ENCODE measurements at places on chromosomes 3 and 15.

GRCh38 chr15:34065261-34065660 is 26.3 kb upstream of the AVEN start:
- DNase-seq = no peak

GRCh38 chr3:101988596-101988995 is 139.3 kb downstream of the NFKBIZ start:
- DNase-seq = peak; percentile 2

DNA sequence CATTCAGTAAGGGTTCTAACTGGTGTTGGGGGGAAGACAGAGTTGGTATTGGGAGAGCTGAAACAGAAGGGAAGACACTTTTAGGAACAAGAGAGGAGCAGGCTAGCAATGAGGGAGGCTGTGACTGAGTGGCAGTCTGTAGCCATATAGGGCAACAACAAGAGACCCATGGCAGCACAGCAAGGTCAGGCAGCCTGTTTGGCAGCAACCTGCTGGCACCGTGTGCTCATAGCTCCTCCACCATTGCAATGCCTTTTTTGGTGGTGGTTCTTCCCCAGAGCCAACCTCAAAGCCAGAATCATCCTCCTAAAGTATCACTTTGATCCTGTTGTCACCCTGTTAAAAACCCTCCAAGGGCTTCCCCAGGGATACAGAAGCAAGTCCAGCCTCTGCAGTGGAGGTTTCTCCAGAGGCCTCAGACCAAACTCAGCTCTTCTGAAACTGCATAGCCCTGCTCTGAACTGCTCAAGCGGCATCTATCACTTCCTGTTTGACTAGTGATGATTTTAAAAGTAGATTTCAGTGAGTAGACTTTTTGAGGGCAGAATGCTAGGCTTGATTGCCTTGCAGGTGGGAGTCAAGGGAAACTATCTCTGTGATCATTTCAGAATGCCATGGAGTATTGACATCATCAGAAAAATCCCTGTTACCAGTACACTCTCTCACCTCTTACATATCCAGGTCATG is 176.9 kb downstream of the STAC start:
- no peak for DNase-seq

DNA sequence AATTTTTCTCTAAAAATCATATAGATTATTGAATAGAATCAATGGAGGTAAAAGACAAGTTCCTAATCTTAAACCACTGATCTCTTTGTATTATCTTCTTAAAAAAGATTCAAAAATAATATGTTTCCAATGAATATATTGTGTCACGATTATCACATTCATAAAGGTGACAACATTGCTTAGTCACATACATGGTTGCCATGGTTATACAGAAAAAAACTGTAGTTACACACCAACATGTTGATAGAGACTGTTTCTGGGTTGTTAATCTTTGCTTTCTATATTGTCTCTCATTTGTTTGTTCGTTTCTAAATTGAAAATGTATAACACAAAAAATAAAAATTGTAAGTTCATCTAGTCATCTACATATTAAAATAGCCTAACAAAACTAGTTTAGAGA is 376.0 kb upstream of the ALCAM start:
- DNase-seq = no peak

GRCh38 chr3:115415246-115415996 is 207.9 kb upstream of the GAP43 start:
- DNase-seq = no peak

DNA sequence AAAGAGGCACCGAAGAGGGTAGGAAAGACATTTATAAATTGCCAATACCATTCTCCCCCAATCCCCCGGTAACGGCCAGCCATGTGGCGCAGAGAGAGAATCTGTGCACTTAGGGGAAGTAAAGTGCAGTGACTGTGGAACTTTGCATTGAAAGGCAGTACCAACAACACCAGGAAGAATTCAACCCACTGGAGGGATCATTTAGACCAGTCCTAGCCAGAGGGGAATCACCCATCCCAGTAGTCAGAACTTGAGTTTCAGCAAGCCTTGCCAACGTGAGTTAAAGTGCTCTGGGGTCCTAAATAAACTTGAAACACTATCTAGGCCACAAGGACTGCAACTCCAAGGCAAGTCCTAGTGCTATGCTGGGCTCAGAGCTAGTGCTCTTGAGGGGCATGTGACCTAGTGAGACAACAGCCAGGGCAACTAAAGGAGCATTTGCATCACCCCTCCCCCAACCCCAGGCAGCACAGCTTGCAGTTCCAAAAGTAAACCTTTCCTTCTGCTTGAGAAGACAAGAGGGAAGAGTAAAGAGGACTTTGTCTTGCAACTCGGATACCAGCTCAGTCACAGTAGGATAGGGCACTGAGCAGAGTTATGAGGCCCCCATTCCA is 15.0 kb downstream of the CEP70 start:
- DNase-seq = no peak

- DNase-seq = no peak
Observed at GRCh38 chr3:9897408-9898372, 5.0 kb upstream of the IL17RE start.

DNA sequence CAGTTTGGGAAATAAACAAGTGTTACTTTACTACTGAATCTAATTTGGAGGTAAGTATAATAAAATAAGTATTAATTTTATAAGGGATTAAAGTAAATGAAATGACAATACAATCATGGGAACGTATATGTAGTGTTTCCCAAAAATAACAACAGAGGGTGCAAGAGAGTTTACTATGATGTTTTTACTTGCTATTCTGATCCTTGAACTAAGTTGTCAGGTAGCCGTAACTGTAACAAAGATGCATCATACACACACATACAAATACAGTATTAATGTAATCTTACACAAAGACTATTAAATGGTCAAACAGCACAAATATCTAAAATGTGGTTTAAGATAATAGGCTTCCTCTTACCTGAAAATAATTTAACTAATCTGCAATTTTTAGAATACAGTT is 311.4 kb downstream of the TBC1D5 start:
- peak; percentile 2 for DNase-seq

DNA sequence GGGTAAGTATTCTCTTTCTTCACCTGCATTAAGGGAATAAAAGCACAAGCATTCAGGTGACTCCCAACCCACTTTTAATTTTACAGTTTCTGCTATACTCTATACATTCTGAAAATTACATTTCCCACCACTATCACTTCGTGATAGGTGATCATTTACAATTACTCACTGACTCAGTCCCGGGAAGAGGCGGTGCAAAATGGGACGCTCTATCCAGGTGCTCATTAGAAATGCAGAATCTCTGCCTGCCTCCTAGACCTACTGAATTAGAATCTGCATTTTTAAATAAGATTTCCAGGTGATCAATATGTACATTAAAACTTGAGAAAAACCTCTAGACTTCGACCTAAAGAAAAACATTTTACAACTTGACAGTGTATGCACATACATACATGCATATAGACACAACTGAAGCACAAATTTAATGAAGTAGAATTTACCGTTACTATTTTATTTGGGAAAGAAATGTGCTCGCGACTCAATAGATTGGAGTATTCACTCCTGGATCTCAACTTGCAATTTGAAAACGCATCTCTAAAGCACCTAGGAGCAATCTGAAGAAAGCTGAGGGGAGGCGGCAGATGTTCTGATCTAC is 598 bp upstream of the TGFBR2 start:
- no peak for DNase-seq

- no peak for DNase-seq
Observed at GRCh38 chr15:35305946-35306345, 220.9 kb upstream of the NANOGP8 start.

GRCh38 chr15:64634027-64634426 is 141.4 kb downstream of the RBPMS2 start:
- DNase-seq = peak; percentile 67

- DNase-seq = no peak
Observed at GRCh38 chr15:40369474-40369869, 11.5 kb downstream of the DISP2 start.

- no peak for DNase-seq
Observed at GRCh38 chr3:129031476-129032215, 28.9 kb upstream of the GP9 start.

DNA sequence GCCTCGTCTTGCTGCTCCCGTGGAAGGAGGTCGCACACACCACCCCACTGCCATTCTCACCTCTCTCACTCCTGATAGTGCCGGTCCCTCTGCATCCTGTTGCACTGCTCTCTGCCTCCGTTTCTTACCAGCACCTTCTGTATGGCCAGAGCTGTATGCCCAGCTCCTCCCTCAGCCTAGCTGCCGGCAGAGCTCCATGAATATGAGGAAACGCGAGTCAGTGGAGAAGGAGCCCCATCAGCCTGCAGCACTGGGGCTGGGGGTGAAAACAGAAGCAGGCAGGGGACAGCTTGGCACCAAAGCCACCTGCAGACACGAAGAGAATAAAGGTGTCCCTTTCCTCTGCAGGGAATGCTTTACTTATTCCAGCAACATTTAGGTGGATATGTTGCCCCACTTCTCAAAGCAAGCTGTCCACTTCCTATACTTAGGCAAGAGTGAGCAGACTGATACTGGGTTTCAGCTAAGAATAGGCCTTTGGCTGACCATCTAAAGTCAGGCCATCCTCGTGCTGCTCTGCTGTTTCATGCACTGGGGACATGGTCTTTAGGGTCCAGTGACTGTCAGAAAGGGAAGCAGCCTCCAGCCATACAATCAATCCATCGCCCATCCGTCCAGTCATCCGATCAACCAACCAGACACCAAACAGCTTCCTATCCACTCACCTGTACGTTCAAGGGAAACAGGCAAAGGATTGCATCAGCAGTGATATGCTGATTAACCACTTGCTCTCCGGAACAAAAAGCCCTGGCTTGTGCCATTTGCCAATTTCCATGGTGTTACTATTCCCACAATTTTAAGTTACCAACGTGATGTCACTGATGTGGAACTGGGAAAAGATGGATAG is 222.7 kb downstream of the XXYLT1 start:
- DNase-seq = no peak

GRCh38 chr15:95196176-95196915 is 965.0 kb downstream of the MCTP2 start:
- no peak for DNase-seq

- DNase-seq = no peak
Observed at GRCh38 chr3:127124120-127124519, 68.8 kb upstream of the PRR23E start.

GRCh38 chr3:8320711-8321458 is 180.7 kb upstream of the LMCD1 start:
- DNase-seq = no peak

GRCh38 chr15:67031331-67031730 is 34.1 kb upstream of the SMAD3 start:
- DNase-seq = no peak

DNA sequence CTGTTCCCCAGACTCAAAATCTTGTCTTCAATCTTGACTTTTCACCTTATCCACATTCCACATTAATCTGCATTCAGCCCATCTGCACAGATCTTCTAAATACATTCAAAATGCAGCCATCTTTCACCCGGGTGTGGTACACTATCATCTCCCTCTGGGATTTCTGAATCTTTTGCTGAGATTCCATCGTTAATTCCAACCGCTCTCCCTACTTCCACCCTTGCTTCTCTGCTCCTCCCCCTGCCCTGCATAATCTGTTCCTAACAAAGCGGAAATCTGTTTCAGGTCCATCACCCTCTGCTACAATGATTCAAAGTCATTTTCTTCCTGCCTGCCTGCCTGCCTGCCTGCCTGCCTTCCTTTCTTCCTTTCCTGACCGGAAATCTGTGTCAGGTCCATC is 7.9 kb upstream of the GOLGA8B start:
- no peak for DNase-seq

GRCh38 chr15:68261980-68262379 is 15.6 kb upstream of the FEM1B start:
- no peak for DNase-seq

- no peak for DNase-seq
Observed at GRCh38 chr15:92683511-92683834, 27.9 kb upstream of the FAM174B start.

DNA sequence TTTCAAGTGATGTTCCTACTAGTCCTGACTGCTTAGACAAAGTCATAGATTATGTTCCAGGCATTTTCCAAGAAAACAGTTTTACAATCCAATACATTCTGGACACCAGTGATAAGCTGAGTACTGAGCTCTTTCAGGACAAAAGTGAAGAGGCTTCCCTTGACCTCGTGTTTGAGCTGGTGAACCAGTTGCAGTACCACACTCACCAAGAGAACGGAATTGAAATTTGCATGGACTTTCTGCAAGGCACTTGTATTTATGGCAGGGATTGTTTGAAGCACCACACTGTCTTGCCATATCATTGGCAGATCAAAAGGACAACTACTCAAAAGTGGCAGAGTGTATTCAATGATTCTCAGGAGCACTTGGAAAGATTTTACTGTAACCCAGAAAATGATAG is 3.8 kb downstream of the TIPARP start:
- no peak for DNase-seq

DNA sequence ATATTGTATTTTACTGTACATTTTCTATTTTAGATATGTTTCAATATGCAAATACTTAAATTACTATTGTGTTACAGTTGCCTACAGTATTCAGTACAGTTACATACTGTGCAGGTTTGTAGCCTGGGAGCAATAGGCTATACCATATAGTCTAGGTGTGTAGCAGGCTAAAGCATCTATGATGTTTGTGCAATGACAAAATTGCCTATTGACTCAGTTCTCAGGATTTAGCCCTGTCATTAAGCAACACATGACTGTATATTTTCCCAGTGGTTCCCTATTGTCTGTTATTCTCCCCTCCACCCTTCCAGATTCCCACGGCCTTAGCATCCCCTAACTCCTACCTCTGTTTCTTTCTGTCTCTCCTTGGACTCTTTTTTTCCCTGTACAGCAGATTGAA is 10.7 kb downstream of the MOBP start:
- DNase-seq = no peak

DNA sequence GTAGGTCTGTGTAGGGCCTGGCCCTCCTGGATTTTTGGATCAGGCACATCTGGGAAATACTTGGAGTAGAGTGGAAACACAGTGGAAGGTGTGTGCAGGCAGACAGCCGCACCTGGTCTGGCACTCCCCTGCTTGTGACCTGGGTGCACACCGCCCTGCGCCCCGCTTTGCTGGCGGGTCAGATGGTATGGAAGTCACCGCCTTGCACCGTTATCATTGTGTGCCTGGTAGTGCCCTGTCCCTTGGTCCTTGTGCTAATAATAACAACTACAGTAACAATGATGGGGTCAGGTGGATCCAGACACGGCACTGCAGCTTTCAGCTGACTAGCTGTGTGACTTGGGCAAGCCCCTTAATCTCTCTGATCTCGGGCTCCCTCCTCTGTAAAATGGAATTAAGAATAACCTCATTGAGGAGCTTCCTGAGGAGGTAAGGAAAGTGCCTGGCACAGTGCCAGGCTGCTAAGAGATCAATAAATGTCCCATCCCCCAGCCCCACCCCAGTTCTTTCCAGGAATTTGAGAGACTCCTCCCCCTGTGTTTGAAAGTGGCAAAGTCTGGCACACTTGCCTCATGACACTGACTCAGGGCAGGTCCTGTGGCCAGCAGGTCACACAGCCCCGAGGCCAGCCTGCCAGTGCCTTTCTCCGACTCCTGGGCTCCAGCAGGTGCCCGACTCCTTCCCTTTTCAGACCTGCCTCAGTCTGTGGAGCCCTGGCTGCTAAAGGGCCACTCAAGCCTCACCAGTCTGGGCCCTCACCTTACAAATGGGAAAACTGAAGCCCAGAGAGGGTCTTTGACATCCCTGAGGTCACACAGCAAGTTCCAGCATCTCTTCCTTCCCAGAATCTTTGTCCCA is 9.8 kb downstream of the ISG20 start:
- peak; percentile 67 for DNase-seq

Data from CD4-positive, alpha-beta T cell treated with Interleukin-21 for 1 hour (primary cell).